NCI-H2029 treated with DMSO at 0.1 percent for 48 hours (cell line): ENCODE measurements at places on chromosomes 1 and 21.

GRCh38 chr1:71780681-71781080, 501.7 kb downstream of the NEGR1 start:
- no peak for DNase-seq

GRCh38 chr1:162070094-162070748, 730 bp downstream of the NOS1AP start:
- peak; percentile 17 for DNase-seq

GRCh38 chr1:59418363-59419144, 121.7 kb downstream of the FGGY start:
- no peak for DNase-seq

GRCh38 chr1:31575369-31576140, 760 bp upstream of the TINAGL1 start:
- DNase-seq: no peak

- no peak for DNase-seq
Measured at GRCh38 chr1:30637183-30637980, 86.0 kb downstream of the MATN1 start.

DNA sequence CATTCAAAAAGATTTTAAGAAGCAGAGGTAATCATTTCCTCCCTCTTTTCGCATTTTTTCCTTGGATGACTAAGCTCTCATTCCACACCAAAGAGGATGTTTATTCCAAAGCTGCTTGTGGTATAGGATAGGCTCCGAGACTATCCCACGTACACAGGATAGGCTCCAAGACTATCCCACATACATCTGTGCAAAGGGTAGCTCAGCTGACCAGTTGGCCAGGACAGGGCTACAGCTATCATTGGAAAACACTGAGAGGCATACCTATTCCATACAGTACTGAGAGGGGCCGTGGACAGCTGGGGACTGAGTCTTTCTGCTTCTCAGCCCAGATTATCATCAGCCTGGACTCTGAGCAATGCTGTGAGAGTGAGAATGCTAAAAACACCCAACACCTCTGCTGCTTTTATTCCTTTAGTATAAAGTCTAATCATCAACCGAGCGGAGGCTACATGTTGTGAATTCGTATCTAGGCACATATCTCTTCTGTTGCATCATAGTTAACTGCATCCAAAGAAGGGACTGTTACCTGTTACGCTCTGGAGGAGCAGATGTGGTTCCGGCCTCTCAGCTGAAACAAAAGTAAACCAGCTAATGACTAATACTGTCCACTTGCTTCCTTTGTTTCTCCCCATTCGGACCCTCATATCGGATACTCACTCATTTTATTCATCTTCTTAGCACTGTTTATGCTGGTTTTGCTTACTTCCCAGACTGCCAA, 141.0 kb downstream of the TNFSF18 start:
- no peak for DNase-seq

- DNase-seq: no peak
Measured at GRCh38 chr1:44411861-44412260, 6.8 kb downstream of the RNF220 start.

DNA sequence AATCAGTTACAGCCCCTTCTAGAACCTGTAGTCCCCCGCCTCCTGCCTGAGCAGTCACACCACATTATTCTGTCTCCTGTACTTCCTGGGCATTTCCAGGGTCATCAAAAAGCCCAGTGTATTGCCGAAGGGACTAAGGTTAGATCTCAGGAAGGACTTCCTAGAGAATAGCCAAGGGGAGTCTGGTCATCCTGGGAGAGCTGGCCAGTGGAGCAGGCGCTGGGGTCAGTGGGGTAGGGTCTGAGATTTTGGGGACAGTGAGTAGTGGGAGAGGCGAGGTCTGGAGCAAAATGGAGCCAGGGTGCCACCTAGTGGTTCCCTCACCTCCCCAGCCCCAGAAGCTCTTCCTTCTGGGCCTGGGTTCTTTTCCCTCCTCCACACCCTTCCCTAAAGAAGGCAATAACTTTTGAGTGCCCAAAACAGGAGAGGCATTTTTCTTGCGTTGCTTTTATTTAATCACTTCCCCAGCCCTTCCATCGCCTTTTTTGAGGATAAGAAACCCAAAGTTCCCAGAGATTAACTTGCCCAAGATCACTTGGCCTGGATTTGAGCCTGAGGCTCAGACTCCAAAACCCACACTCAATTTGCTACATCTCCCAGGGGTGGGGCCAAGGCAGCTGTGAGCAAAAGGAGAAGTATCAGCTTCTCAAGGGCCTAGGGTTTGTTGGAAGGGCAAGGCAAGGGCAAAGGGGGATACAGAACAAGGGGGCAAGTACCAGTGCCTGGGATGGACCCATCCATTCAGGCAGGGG, 7.3 kb upstream of the PMVK start:
- no peak for DNase-seq

- no peak for DNase-seq
Measured at GRCh38 chr1:31617218-31617915, at the start of gene HCRTR1. HCRTR1 (plus strand) TSS chr1:31617689; CDS start chr1:31619193, 1,504 bp downstream.

DNA sequence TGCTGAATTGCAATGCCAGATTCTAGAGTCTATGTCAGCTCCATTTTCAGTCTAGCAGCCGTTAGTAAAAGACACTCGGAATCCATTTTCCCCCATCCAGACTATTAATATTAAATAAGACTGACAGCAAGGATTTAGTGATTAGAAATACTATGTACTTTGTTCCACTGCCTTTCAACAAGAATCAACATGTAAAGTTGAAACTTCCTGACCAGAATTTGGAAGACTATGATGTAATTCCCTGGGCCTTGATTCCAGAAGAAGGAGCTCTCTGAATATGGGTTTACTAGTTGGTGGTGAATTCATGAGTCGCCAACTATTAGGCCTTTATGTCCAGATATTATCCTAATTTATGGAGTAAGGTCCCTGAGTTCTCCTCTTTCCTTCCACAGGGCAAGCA, 24.8 kb downstream of the KDM1A start:
- DNase-seq: no peak

- no peak for DNase-seq
Measured at GRCh38 chr1:212583643-212584042, 24.9 kb upstream of the ATF3 start.

GRCh38 chr1:29786791-29787732, 550.7 kb downstream of the PTPRU start:
- no peak for DNase-seq

GRCh38 chr1:230191079-230191804, 124.2 kb downstream of the GALNT2 start:
- DNase-seq: no peak

- DNase-seq: no peak
Measured at GRCh38 chr1:23088027-23088426, 68.8 kb downstream of the KDM1A start.

- no peak for DNase-seq
Measured at GRCh38 chr1:153535242-153536011, at the start of gene S100A6. S100A6 (minus strand) TSS chr1:153535991; CDS start chr1:153535339, 652 bp downstream.

GRCh38 chr21:31801551-31802219, 69.8 kb upstream of the SCAF4 start:
- DNase-seq: no peak

DNA sequence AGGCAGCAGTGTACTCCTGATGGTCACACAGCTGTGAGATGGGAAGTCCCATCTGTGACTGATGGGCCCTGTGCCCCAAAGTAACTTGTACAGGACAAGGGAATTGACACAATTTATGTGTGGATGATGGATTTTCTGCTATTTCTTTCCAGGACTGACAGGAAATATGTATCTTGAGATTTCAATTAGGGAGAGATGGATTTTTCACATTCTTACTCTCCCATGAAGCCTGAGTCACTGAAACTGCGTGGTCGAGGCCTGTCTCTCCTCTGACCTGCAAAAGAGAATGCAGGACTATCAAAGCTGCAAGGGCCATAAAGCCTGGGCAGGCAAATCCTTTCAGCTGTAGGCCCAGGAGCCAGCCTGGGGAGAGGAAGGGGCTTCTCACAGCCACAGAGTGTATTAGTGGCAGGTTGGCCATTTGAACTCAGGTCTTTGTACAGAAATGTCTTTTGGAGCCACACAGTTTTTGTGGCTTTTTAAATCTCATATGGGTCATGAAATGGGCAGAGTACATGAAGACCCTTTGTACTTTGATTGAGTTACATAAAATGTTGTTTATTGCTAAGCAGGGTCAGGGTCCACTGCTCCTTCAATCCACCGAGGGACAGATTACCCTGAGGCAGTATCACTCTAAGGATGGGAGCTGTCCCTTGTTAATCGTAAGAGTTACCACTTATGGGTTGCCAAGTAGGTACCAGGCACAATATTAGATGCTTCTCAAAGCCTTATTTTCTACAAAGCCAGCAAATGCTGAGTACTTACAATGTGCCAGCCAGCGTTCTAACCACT, 14.8 kb downstream of the ALX3 start:
- no peak for DNase-seq

DNA sequence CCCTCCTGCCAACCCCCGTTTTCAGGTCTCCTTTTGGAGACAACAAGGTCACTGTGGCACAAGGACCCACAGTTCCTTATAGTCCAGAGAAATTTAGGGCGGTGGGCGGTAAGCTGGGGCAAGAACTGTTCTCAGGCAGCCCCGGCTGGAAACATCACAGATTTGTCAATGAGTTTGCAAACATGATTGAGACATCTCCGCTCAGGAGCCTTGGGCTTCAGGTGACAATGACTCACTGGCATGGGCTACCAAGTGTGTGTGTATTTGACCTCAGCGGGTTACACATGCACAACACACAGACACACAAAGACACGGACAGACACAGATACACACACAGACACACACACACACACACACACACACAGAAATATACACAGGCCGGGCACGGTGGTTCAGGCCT, 58.2 kb upstream of the ABCG1 start:
- DNase-seq: no peak

DNA sequence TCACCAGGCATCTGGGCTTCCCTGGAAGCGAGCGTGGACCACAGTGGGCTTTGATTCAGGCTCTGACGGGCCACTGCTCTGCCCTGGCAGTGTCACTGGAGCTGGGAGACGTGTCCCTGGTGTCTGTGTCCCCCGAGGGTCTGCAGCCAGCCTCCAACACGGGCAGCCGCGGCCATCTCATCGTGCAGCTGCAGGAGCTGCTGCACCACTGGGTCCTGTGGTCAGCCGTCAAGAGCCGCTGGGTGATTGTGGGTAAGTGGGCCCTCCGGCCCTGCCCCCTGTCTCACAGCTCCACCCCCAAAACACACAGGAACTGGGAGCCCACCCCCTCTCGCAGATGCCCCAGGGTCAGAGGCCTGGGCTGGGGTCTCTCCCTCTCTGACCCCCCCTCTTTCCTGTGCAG, 40.7 kb downstream of the DISP3 start:
- DNase-seq: no peak

DNA sequence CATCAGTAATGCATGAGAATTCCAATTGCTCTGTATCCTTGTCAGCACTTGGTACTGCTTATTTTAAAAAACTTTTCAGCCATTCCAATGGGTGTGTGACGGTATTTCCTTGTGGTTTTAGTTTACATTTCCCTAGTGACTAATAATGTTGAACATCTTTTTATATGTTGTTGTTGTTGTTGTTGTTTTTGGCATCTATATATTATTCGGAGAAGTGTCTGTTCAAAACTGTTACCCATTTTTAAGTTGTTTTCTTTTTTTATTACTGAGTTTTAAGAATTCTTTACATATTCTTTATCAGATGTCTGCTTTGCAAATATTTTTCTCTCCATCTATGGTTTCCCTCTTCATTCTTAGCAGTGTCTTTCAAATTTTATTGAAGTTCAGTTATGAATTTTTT, 231.1 kb upstream of the POU3F1 start:
- DNase-seq: no peak

DNA sequence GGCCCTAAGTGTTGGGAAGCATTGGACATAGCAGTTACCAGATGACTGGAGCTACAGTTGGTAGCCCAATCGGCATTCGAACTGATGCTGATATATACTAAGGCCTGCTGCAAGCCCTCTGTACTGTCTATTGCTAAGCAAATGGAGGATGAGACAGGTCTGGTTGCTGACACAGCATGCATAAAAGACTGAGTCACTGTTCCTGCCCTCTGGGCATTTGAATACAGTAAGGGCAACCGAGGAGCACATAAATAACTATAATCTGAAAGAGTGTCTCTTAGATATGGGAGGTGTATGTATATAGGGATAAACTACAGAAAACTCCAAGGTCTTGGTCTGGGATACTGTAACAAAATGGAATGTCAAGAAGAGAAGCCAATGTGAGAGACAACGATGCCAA, 16.8 kb upstream of the MARK1 start:
- DNase-seq: no peak

- no peak for DNase-seq
Measured at GRCh38 chr1:158154501-158154900, 26.2 kb upstream of the CD1D start.

GRCh38 chr1:154384650-154385489, 20.3 kb upstream of the IL6R start:
- no peak for DNase-seq

- no peak for DNase-seq
Measured at GRCh38 chr1:53069663-53070327, 7.8 kb downstream of the PODN start.

GRCh38 chr1:186234976-186235686, 139.9 kb downstream of the TPR start:
- DNase-seq: no peak

DNA sequence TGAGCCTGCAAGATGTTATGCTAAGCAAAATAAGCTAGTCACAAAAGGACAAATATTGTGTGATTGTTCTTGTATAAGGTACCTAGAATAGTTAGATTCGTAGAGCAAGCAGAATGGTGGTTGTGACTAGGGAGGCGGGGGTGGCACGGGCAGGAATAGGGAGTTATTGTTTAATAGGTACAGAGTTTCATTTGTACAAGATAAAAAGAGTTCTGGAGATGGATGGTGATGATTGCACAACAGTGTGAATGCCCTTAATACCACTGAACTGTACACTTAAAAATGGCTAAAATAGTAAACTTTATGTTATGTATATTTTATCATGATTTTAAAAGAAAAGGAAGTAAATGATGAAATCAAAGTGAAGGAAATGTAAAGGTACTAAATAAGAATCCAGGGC, 20.6 kb downstream of the LRRC42 start:
- DNase-seq: no peak

- DNase-seq: no peak
Measured at GRCh38 chr1:21872445-21873079, 60.5 kb downstream of the LDLRAD2 start.

DNA sequence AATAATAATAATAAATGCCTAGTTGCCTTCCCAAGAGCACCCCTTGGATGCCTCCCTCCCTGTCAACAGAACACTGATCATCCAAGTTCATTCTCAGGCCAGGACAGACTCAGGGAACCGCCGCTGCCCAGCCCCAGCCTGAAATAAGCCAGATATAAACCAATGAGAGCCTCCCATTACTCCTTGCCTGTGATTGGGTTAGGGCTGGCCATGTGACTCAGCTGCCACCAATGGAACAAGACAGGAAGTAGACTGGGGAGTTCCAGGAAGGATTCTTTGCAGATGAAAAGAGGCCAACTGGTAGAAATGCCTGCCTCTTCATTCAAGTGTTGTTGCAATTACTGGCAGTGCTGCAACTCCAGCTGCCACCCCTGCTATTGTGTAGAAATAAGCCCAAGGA, 146.4 kb upstream of the TIAM1 start:
- no peak for DNase-seq

- no peak for DNase-seq
Measured at GRCh38 chr1:183318433-183318832, 99.7 kb downstream of the NMNAT2 start.

- no peak for DNase-seq
Measured at GRCh38 chr21:25845729-25846256, 111.0 kb downstream of the GABPA start.
